ENCODE measurements at places on chromosomes 5 and 9.
A peak's percentile ranks its signal among the peaks of the same experiment; 100 is the strongest.

GRCh38 chr5:72459089-72459661 is 48.0 kb downstream of the ZNF366 start:
- DNase-seq = peak; percentile 51

- no peak for DNase-seq
Observed at GRCh38 chr5:138979684-138980280, 104.6 kb upstream of the LRRTM2 start.

- DNase-seq = no peak
Observed at GRCh38 chr9:81718244-81718643, 28.9 kb upstream of the TLE1 start.

DNA sequence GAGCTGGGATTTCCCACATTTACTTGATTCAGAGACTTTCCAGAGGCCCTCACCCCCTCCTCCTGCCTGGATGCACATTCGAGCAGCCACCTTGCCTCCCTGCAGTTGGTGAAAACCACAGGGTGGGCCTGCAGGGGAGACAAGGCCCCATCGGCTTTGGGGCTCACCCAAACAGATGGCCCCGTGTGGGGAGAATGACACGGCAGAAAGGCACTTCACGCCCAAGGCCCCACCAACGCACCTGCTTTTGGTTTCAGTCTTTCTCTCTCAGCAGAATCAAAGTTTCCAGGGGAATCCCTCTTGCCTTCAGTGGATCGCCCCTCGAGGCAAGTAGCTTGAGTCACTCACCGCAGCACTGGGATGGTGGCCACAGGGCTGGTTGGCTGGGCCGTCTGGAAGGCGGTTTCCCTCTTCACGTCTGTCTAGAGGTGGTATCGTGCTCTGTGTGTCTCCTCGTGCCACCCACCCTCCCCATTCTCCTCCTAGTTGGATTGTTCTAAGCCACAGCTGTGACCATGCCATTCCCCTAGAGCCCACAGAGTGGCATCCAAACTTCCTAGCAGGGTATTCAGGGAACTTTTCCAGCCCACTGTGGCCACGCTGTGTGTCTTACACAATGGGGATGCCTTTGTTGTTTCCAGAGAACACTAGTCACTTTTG is 31.8 kb downstream of the SEC61B start:
- peak; percentile 68 for DNase-seq

DNA sequence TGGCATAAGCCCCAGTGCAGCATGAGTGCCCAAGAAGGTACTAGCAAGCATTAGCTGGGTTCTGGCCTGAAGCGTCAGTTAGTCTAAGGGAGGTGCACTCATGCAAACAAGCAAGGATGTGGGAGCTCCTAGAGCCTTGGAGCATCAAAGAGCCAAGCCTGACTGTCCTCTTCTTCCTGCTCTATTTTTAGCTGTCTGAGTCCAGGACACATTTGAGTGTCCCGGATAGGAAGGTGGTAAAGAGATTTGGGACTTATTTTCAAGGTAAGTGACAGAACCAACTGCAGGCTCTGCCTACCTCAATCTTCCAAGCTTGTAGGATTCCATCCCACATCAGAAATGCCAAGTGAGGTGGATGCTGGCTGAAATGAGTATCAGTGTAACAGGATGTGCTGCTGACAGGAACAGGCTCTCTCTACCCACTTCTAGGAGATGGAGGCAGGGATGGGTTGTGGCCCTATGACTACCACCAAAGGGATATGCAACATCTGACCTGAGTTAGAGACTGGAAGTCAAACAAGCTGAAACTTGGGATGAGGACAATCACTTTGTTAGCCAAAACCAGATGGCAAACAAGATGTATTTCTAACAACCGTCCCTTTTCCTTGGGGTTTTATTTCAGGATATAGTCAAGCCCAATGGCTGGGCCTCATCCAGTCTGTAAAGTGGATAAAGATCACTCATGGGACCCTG is 15.1 kb downstream of the MACROH2A1 start:
- no peak for DNase-seq

DNA sequence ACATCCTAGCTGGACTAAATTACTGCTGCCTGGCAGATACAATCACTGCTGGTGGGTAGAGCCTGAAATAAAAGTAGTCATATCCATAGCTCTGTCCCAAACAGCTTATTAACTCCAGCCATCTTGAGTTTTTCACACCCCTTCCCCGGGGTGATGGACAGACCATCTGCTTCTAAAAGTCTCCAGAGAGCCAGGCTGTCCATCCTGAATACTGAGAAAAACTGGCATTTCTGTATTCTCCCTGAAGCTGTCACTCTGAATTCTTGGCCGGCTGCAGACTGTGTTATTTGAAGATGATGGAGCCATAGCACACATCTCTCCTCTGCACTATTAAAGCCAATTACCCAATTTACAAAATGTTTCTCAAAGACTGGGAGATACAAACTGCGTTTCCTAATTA is 118.6 kb downstream of the GABBR2 start:
- DNase-seq = no peak

DNA sequence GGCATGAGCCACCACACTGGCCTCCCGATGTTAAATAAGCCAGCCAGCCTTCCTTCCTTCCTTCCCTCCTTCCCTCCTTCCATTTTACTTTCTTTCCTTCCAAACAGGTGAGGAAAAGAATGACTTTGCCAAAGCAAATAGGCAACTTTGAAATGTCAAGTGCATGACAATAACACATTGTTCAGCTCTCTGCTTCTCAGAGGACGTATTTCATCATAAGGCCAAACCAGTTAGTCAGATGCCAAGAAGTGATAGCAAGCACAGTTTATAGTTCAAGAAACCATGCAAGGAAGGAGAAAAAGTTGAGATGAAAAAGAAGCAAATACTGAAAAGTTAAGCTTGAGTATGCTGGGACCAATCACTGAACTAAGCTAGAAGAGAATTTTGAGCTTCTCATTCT is 29.5 kb downstream of the POU4F3 start:
- DNase-seq = peak; percentile 40

DNA sequence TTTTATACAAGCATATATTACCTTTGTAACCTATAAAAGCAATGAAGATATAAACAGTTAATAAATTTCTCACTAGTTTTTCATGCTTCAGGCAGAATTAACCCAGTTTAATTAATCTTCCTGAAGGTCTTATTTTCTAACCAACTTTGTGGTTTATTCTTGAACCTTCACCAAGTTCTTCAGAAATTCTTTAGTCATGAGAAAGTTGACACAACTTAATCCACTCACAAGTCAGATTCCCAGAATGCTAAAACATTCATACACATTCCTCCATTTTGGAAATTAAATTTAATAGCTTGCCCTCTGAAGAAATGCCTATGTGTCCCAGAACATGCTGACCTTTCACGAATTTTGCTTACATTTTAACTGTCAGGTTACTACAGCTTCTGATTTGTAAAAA is 105.4 kb upstream of the PAM start:
- DNase-seq = no peak

DNA sequence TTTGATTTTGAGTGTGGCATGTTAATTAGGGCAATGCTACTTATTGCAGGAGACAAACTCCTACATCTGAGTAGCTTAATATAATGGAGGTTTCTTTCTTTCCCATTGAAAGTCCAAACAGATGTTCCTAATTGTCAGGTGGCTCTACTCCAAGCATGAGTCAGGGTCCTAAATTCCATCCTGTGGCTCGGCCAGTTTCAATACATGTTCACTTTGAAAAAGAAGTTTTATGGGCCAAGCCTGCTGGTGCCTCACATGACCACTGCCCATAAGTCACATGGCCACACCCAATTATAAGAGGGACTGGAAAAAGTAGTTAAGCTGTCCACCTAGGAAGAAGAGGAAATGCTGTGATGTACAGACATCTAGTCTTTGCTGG is 170.4 kb downstream of the ARRDC3 start:
- DNase-seq = peak; percentile 72

- DNase-seq = no peak
Observed at GRCh38 chr9:128232528-128233428, 29.6 kb downstream of the DNM1 start.

DNA sequence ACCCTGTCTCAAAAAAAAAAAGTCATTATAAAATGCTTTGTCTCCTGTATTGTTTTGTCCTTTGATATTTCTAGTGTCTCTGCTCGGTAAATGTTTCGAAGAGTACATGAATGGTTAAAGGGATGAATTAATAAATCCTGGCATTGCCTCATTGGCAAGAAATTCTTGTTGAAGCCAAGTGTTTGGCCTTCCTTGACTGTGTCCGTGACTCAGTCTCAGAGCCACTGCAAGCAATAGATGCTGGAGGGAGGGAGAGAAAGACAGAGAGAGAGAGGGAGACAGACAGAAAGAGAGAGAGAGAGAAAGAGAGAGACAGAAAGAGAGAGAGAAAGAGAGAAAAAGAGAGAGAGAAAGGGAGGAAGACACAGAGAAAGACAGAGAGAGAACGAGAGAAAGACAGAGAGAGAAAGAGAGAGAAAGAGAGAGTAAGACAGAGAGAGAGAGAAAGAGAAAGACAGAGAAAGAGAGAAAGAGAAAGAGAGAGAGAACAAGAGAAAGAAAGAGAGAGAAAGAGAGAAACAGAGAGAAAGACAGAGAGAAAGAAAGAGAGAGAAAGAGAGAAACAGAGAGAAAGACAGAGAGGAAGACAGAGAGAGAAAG is 72.5 kb upstream of the RXRA start:
- DNase-seq = no peak

DNA sequence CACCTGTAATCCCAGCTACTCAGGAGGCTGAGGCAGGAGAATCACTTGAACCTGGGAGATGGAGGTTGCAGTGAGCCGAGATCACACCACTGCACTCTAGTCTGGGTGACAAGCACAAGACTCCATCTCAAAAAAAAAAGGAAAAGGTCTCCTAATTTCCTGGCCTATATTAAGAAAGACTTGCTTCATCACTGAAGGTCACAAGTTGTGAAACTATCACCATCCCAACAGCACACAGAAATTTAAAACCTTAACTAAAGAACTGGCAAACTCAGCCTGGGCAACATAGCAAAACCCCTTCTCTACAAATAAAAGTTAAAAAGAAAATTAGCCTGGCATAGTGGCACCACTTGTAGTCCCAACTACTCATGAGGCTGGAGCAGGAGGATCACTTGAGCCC is 17.2 kb downstream of the FRMD3 start:
- no peak for DNase-seq

GRCh38 chr5:158195416-158196210 is 336.7 kb upstream of the CLINT1 start:
- no peak for DNase-seq

DNA sequence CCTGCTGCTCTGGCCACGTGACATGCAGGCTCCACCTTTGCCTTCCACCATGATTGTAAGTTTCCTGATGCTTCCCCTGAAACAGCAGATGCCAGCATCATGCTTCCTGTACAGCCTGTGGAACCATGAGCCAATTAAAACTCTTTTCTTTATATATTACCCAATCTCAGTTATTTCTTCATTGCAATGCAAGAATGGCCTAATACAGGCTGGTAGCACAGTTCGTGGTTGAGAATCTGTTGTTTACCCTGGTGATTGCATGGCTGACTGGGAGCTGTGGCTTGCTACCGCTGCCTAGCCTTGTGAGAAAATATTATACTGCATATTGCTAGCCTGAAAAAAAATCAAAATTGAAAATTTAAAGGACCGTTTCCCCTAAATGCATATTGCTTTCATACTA is 44.8 kb upstream of the PTPN3 start:
- DNase-seq = no peak

- peak; percentile 66 for DNase-seq
Observed at GRCh38 chr5:39217365-39218281, 1.7 kb downstream of the FYB1 start.

DNA sequence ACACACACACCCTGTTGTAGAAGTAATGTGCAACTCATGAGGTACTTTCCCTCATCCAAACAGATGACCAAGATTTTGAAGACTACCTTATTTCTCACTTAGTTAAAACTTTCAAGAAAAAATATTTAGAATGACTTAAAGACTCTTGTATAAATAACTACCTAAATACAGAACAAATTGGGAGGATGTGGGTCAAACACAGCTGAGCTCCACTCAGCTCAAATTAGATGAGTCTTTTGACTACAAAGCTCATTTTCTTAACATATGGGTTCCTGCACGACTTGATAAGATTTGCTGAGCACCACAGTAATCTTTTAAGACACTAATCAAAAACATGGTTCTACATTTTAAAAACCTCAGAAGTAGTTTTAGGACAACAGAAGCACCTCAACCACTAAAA is 8.9 kb downstream of the MTX3 start:
- no peak for DNase-seq

DNA sequence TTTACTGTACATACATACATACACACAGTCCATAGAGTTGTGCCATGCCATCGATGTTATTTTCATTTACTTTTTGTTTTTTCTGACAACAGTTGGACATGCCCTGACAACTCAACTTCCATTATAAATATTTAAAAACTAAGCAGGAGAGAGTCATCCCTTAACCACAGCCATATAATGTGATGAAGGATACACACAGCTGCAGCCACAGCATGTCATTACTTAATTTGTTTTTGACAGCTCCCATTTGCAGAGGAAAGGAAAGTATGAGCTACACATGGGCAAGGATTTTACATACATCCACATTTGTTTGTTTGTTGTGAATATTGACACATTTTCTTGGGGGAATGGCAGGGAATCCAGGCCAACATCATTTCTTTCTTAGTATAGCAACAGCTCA is 91.5 kb upstream of the TUT7 start:
- no peak for DNase-seq

GRCh38 chr9:3783156-3783555 is 257.4 kb upstream of the RFX3 start:
- no peak for DNase-seq

GRCh38 chr5:135582099-135582781 is 3.4 kb upstream of the CXCL14 start:
- no peak for DNase-seq

DNA sequence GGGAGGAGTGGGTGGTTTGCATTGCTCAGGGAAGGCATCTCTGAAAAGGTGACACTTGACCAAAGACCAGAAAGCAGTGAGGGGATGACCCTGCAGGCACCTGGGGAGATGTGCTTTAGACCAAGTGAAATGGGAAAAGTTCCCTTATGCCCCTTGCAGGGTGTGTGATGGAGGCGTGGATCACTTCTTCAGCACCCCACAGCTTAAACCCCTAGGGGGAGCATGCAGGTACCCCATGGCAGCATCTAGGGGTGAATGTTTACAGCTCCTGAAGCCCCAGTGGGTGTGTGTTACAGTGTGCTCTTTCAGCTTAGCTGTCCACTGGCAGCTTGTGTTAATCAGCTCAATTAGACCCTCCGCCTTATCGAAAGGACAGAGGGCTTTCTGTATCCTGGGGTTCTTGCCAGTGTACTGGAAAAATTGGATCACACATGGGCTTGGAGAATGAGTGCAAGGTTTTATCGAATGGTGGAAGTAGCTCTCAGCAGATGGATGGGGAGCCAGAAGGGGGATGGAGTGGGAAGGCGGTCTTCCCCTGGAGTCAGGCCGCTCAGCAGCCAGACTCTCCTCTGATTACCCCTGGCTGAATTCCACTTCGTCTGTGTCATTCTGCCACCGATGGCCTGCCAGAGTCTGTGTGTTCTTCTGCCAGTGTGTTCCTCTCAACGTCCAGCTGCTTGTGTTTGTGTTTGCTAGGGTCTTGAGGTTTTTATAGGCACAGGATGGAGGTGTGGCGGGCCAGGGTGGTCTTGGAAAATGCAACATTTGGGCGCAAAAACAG is 6.3 kb downstream of the BHMT2 start:
- no peak for DNase-seq

Data from HT1080 (cell line).